Right hindlimb (tissue), 1 donor: ENCODE measurements at places on chromosomes 6 and 20.

- DNase-seq = peak; percentile 96
These were observed at the start of the genes DYNLT2 and ERMARD for GRCh38 chr6:169751242-169752073. TSS of gene DYNLT2 (minus strand) at chr6:169751572. CDS start at chr6:169751458, 114 bp downstream. TSS of gene ERMARD (plus strand) at chr6:169751622. CDS start at chr6:169751658, 36 bp downstream.

- no peak for DNase-seq
These were observed 29.2 kb upstream of the GNRH2 start for GRCh38 chr20:3014179-3014578.

GRCh38 chr6:36967301-36967700 lies 12.8 kb downstream of the PI16 start:
- DNase-seq = no peak

- no peak for DNase-seq
These were observed 12.8 kb upstream of the SPO11 start for GRCh38 chr20:57316795-57317201.

DNA sequence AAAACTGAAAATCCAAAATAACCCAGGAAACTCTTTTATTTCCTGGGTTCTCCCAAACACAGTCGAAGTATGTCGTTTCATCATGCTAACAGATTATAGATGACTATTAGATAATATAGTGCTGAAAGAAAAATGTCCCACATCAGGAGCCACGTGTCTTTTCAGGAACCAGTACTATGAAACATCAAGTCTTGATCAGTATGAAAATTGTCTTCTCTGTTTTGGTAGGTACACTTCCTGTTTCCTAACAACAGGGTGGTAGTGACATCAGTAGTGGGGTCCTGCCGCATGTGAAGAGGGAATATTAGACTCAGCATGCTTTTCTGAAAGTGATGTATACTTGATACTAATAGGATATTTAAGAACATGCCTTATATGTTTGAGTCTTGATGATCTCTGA lies 136.7 kb downstream of the HIVEP1 start:
- DNase-seq = no peak

DNA sequence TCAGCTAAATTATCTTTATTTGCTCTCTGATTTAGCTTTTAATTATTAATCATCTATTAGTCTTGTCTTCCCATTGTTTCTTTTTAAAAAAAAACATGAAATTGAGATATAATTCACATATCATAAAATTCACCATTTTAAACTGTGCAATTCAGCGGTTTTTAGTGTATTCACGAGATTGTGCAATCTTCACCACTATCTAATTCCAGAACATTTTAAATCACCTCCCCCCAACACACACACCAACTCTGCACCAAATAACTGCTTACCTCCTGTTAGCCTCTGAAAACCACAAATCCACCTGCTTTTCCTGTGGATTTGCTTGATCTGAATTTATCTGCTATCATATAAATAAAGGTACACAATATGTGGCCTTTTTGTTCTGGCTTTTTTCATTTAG lies 8.8 kb upstream of the ABRACL start:
- DNase-seq = no peak

DNA sequence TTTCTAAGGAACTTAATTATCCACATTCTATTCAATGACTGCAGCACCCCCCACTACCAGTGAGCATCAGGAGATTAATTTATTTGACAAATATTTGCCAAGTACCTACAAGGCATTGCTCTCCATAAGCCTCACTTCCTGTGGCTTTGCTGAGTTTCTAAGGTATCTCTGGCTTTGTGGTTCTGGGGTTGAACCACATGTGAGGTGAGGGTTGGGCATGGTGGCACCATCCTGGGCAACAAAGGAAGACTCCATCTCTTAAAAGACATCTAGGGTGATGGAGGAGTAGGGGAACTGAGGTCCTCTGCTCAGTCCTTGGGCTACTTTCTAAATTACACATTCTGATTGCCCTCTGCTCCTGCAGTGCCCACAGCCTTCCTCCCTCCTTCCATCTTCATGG lies 25.5 kb upstream of the WFDC2 start:
- no peak for DNase-seq

- no peak for DNase-seq
These were observed 52.5 kb upstream of the SLC22A23 start for GRCh38 chr6:3509336-3509735.

DNA sequence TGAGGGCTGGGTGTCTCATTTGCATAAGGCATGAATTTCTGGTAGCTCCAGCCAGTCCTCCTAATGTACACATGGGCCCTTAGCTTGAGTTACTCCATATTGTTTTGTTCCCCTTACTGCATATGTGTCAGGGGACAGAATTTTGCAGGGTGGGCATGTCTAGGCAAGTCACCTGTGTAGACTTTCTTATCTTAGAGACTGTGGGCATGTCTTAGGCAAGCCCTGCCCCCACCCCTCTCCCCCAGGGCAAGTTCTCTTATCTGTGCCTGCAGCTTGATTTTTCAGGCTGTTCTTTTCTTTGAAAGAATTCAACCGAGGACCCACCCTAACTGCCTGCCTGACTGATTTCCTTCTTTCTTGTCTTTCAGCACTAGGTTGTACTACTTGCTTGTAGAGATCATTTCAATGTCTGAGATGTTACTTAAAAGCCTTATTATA lies 32.1 kb downstream of the NHLRC1 start:
- DNase-seq = no peak

- DNase-seq = peak; percentile 46
These were observed 933 bp downstream of the KLHL31 start for GRCh38 chr6:53664623-53665022.

DNA sequence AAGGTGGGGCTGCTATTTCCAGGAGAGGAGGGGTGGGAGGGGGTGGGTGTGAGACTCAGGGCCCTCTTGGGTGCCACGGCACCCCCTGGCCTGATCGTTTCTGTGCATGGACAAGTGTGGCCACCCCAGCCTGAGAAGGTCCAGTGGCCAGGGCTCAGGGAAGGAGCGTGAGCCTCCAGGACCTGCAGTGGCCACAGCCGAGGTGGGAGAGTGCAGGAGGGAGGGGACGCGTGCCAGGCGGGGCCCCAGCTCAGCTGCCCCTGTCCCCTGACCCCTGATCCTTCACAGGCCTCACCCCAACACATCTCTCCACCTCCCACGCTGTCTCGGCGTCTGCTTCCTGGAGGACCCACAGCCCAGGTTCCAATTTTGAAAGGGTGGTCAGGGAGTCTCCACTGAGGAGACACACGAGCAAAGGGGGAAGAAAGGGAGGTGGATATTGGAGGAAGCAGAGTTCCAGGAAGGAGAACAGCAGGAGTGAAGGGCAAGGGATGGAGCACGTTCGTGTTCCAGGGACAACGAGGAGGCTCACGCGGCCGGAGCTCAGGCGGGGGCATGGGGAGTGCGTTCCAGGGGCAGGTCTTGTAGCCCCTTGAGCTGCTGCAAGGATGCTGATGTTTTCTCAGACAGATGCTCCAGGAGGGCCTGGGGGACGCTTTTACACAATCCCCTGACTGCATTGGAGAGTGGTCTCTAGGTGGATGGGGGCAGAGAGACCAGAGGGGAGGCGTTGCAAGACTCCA lies 4.2 kb upstream of the HRH3 start:
- DNase-seq = no peak

DNA sequence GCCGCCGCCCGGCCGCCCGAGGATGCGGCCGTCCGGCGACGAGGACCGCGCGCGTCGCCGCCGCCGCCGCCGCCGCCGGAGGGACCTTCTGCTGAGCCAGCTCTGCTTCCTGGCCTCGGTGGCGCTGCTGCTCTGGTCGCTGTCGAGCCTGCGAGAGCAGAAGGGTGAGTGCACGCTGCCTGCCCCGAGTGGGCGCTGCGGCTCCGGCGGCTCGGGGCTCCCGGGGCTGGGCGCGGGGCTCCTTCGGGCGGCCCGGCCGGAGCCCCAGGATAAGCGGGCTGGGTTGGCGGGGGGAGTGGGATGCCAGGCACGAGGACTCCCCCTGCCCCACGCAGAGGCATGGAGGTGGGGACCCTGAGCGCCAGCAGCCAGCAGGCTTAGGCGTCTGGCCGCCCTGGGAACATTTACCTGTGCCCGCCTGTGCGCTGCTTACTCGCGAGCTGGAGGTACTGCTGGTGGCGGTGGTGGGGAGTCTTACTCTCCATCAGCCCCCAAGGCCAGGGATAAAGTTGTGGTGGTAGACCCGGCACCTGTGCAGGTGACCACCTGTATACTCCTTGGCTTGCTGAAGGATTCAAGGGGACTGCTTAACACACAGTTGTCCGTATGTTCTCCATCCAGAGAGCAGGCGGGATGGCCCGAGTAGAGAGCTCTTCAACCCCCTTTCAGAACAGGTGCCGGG lies 520 bp downstream of the SLC24A3 start:
- peak; percentile 79 for DNase-seq

DNA sequence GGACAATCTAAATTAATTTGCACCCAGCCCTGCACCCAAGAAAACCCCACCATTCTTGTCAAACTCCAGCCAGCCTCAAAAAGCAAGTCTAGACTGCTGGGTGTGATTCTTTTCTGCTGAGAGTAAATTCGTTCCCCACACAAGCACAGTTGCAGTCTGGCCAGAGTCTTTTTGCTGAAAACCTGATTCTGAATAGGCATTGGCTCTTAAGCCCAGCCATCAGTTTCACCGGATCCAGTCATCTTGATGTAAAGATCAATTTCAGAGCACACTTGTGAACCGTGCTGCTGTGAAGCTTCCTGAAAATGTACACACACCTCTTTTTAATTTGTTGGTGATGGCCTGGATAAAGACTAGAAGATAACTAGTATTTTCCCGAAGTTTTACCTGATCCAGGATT lies 159.4 kb upstream of the GGTLC1 start:
- DNase-seq = no peak

GRCh38 chr6:170448317-170448716 lies 104.8 kb downstream of the PSMB1 start:
- no peak for DNase-seq
